ENCODE measurements at places on chromosomes 11 and 22.

- peaks cover 2% of the 10 kb centered on the region for H3K27me3 ChIP-seq
- no peak for DNase-seq
- H3K36me3 ChIP-seq = no peaks in the 10 kb centered on the region
- H3K4me3 ChIP-seq = no peak overlapping the region
- no peak overlapping the region for H3K27ac ChIP-seq
Measured at GRCh38 chr11:120004723-120005122, 133.2 kb downstream of the TRIM29 start.

- no peaks in the 10 kb centered on the region for H3K36me3 ChIP-seq
- DNase-seq = no peak
- H3K4me3 ChIP-seq = no peak overlapping the region
Measured at GRCh38 chr11:73229896-73230875, 12.1 kb downstream of the P2RY2 start.

- no peaks in the 10 kb centered on the region for H3K27me3 ChIP-seq
- H3K27ac ChIP-seq = no peak overlapping the region
- DNase-seq = no peak
- no peaks in the 10 kb centered on the region for H3K4me1 ChIP-seq
- H3K4me3 ChIP-seq = no peak overlapping the region
- H3K36me3 ChIP-seq = no peaks in the 10 kb centered on the region
Measured at GRCh38 chr22:19187716-19188563, 9.4 kb upstream of the SLC25A1 start.

DNA sequence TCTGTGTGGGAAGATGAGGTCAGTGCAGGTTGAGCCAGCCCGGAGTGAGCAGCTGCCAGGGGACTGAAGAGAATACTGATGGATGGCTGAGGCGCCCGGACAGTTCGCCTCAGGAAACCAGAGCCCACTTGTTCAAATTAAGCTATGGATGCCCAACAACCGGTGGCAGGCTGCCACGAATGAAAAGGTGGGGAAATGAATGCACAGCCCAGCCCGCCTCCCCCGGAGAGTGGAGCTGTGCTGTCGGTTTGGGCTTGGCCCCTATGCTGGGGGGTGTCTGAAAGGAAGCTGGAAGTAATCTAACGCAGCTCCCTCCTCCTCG, 21.9 kb downstream of the HSPA8 start:
- DNase-seq = no peak
- H3K36me3 ChIP-seq = no peaks in the 10 kb centered on the region
- H3K27ac ChIP-seq = no peak overlapping the region
- H3K27me3 ChIP-seq = no peaks in the 10 kb centered on the region
- H3K4me3 ChIP-seq = no peak overlapping the region

DNA sequence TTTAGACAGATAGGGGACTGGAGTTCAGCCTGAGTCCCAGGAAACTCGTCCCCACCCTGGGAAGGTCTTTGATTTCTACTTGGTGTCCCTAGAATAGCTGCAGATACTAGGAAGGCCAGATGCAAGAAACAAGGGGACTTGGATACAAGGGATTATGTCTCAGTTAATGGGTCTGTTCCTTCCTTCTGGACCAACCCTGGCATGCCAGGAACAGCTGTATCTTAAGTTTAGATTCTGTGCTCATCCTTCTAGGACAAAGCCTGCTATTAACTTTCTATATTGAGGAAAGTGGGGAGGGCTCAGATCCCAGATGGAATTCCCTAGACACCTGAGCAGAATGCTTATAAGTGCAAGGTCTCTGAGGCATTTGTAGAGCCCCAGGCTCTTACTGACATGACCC, 3.9 kb upstream of the OR52M1 start:
- H3K4me1 ChIP-seq = no peaks in the 10 kb centered on the region
- H3K27ac ChIP-seq = no peak overlapping the region
- H3K36me3 ChIP-seq = no peaks in the 10 kb centered on the region
- no peak for DNase-seq
- no peaks in the 10 kb centered on the region for H3K27me3 ChIP-seq

DNA sequence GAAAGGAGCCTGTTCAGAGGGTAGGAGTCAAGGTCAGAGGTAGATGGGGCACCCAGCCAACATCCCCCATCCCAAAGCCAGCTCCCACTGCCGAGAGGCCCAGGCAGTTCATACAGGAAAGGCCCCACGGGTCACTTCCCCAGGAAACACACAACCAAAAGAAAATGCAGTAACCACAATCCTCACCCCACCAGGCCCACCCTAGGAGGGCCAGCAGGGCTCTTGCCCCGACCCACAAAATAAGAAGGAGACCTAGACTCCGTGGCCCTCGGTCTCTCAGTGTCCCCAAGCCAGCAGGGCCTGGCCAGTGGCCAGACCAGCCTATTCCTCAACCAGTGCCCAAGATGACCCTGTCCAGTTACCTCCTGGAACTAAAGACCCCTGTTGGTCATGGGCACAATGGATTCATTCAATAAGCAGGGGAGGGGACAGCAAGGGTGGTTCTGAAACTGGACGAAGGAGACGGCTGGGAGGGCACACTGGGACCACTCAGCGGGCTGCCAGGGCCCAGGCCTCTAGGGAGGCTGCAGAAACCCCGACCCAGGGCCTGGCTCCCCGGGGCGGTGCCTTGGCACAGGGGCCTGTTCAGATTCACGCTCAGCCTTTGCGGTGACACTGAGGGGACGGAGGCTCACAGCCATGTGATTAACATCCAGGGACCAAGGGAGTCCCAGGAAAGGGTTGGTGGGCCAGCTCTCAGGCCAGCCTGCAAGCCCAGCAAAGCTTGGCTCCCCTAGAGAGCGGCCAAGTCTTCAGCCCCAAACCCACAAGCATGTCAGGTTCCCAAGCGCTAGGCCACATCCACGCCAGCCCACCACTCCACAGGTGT, 5.5 kb downstream of the RAB3IL1 start:
- H3K4me3 ChIP-seq = no peak overlapping the region
- no peak for DNase-seq
- H3K27me3 ChIP-seq = no peaks in the 10 kb centered on the region

DNA sequence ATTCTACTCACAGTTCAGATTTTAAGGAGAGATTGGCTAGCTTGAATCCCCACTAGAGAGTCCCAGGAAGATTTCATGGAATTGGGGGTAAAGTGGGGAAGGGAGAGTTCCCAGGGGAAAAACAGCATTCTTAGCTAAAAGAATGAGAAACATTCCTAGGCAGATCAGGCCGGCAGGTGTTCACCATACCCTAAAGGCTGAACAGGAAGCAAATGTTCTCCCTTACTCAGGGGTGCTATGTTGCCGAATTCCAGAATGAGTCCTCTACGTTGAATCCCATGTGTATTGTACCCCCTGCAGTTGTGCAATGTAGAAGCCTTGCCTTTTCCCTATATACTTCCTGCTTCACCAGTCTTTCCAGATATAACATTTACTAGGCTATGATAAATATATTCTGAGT, 135.2 kb upstream of the NCAM1 start:
- no peak overlapping the region for H3K4me3 ChIP-seq
- H3K27ac ChIP-seq = no peak overlapping the region
- H3K36me3 ChIP-seq = no peaks in the 10 kb centered on the region
- no peak for DNase-seq

GRCh38 chr22:37631448-37632173, 7.9 kb upstream of the SH3BP1 start:
- H3K4me3 ChIP-seq = no peak overlapping the region
- no peak for DNase-seq
- peak overlapping the region; percentile 88 for H3K27ac ChIP-seq
- peaks cover 3% of the 10 kb centered on the region for H3K36me3 ChIP-seq

DNA sequence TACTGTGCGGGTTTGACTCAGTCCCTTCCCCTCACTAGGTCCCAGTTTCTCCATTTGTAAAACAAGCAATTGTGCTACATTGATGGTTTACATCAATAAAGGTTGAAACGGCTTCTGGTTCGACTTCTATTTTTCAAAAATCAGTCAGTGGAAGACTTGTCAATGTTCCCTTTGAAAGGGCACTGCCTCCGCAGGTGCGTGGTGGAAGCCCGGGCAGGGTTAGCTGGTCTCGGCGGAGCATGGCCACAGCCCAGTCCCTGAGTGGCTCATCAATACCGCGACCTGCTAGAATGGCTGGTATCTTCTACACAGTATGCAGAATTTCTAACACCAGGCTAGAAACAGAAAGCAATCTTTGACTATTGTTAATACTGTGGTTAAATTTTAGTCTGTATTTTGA, 16.1 kb downstream of the MS4A10 start:
- no peak for DNase-seq
- H3K4me3 ChIP-seq = no peak overlapping the region
- no peak overlapping the region for H3K27ac ChIP-seq
- H3K4me1 ChIP-seq = no peaks in the 10 kb centered on the region
- H3K36me3 ChIP-seq = no peaks in the 10 kb centered on the region

GRCh38 chr11:46238967-46239800, 38.3 kb upstream of the CREB3L1 start:
- peaks cover 4% of the 10 kb centered on the region for H3K27me3 ChIP-seq
- no peaks in the 10 kb centered on the region for H3K36me3 ChIP-seq
- H3K4me1 ChIP-seq = peaks cover 34% of the 10 kb centered on the region
- DNase-seq = peak; percentile 70

DNA sequence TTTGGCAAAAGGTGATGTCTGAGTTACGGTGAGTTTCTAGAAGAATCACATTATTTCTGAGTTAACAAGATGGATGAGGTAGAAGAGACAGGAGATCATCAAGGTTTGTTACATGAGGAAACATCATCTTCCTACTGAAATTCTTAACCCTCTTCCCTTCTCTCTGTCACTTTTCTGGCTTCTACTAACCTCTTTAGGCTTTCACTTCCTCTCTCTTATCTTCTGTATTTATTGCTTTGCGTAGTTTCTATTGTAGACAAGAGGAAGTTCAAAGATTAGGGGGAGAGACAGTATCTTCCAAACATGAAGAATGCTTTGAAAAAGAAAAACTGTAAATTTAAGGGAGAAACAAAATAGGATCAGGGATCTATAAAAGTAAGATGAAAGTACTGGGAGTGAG, 75.4 kb downstream of the TRPC6 start:
- H3K36me3 ChIP-seq = no peaks in the 10 kb centered on the region
- no peak for DNase-seq
- H3K4me1 ChIP-seq = no peaks in the 10 kb centered on the region
- H3K4me3 ChIP-seq = no peak overlapping the region

- no peaks in the 10 kb centered on the region for H3K27me3 ChIP-seq
- no peaks in the 10 kb centered on the region for H3K4me1 ChIP-seq
- H3K4me3 ChIP-seq = no peak overlapping the region
- H3K27ac ChIP-seq = no peak overlapping the region
- no peak for DNase-seq
Measured at GRCh38 chr22:27149921-27150543, 492.6 kb downstream of the MIAT start.

DNA sequence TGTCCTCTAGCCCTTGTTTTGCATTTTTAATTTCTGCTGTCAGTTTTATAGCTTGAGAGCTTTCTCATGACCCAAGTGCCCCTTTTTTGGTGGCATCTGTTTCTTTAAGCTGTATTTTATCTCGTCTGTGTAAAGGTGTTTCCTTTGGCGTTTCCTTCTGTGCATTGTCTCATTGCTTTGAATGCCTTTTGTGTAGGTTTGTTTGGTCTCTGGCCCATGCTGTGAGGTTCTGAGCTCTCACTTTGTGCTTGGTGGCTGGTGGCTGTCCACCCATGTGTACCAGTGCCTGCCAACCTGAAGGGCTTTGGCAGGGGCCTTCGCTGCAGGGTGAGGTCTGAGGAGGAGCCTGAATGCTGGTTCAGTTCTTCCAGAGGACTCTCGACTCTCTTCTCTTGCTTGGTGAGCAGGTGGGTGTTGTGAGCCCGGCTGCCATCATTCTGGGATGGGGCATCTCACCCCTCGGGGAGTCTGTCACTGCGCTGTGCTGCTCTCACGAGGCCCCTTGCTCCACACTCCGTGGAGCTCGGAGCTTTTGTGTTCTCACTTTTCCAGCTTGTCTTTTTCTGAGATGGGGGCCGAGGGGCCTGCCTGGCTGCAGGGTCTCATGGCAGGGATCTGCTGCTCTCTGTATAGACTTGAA, 14.9 kb downstream of the AP2A2 start:
- peaks cover 6% of the 10 kb centered on the region for H3K4me1 ChIP-seq
- no peaks in the 10 kb centered on the region for H3K27me3 ChIP-seq
- no peak overlapping the region for H3K4me3 ChIP-seq
- peaks cover 13% of the 10 kb centered on the region for H3K36me3 ChIP-seq

- no peaks in the 10 kb centered on the region for H3K27me3 ChIP-seq
- H3K27ac ChIP-seq = no peak overlapping the region
- no peak for DNase-seq
- peaks cover 2% of the 10 kb centered on the region for H3K4me1 ChIP-seq
- H3K36me3 ChIP-seq = no peaks in the 10 kb centered on the region
- H3K4me3 ChIP-seq = no peak overlapping the region
Measured at GRCh38 chr11:8907116-8907515, 3.9 kb upstream of the AKIP1 start.

- no peak for DNase-seq
- H3K27ac ChIP-seq = no peak overlapping the region
- H3K4me3 ChIP-seq = no peak overlapping the region
- no peaks in the 10 kb centered on the region for H3K4me1 ChIP-seq
Measured at GRCh38 chr22:41565403-41566054, 4.7 kb downstream of the CSDC2 start.

- H3K4me1 ChIP-seq = no peaks in the 10 kb centered on the region
- DNase-seq = no peak
- H3K27ac ChIP-seq = no peak overlapping the region
- H3K36me3 ChIP-seq = no peaks in the 10 kb centered on the region
Measured at GRCh38 chr11:32280339-32280738, 155.0 kb downstream of the WT1 start.

- peak; percentile 19 for DNase-seq
- peak overlapping the region; percentile 30 for H3K4me3 ChIP-seq
- no peaks in the 10 kb centered on the region for H3K36me3 ChIP-seq
- H3K27ac ChIP-seq = no peak overlapping the region
Measured at GRCh38 chr22:18023509-18024275, 669 bp downstream of the MICAL3 start.

GRCh38 chr11:94675239-94675638, 92.9 kb upstream of the AMOTL1 start:
- no peaks in the 10 kb centered on the region for H3K4me1 ChIP-seq
- no peak overlapping the region for H3K27ac ChIP-seq
- no peak overlapping the region for H3K4me3 ChIP-seq
- no peak for DNase-seq
- H3K27me3 ChIP-seq = peaks cover 14% of the 10 kb centered on the region

- H3K4me3 ChIP-seq = no peak overlapping the region
- no peak overlapping the region for H3K27ac ChIP-seq
- H3K4me1 ChIP-seq = no peaks in the 10 kb centered on the region
- no peaks in the 10 kb centered on the region for H3K27me3 ChIP-seq
- H3K36me3 ChIP-seq = no peaks in the 10 kb centered on the region
- DNase-seq = no peak
Measured at GRCh38 chr22:49010901-49011300, 816.8 kb downstream of the BRD1 start.

- H3K4me1 ChIP-seq = no peaks in the 10 kb centered on the region
- no peak for DNase-seq
- H3K4me3 ChIP-seq = no peak overlapping the region
- peaks cover 3% of the 10 kb centered on the region for H3K36me3 ChIP-seq
- no peak overlapping the region for H3K27ac ChIP-seq
Measured at GRCh38 chr11:2574553-2575535, 125.0 kb downstream of the KCNQ1OT1 start.

DNA sequence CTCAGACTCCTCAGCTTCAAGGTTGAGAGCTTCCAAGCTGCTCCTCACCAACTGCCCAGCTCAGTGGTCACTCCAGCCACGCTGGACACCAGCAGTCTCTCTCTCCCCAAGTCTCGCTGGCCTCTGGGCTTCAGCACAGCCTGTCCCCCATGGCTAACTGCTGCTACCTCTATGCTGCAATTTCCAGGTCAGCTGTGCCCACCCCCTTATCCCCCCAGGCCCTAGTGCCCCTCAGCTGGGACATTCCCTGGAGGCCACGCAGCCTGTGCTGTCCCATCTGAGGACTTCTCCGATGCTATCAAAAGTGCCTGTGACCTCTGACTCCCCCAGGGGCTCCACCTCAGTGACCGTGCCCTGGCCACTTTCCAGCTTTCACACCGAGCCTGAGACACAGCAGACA, 37.5 kb upstream of the PHF21B start:
- no peaks in the 10 kb centered on the region for H3K36me3 ChIP-seq
- no peak overlapping the region for H3K27ac ChIP-seq
- no peaks in the 10 kb centered on the region for H3K4me1 ChIP-seq
- DNase-seq = no peak
- H3K27me3 ChIP-seq = peaks cover 43% of the 10 kb centered on the region
- H3K4me3 ChIP-seq = no peak overlapping the region

Measured in T-cell (primary cell).